ENCODE measurements at places on chromosomes 5 and 9.

- DNase-seq = no peak
Measured at GRCh38 chr5:143228597-143229293, 174.7 kb downstream of the NR3C1 start.

GRCh38 chr9:134562146-134562849 is 79.3 kb upstream of the COL5A1 start:
- DNase-seq = no peak

- DNase-seq = peak; percentile 68
Measured at GRCh38 chr9:15308511-15308910, 1.5 kb upstream of the TTC39B start.

- peak; percentile 43 for DNase-seq
Measured at GRCh38 chr9:79220666-79221065, 351.1 kb upstream of the TLE4 start.

DNA sequence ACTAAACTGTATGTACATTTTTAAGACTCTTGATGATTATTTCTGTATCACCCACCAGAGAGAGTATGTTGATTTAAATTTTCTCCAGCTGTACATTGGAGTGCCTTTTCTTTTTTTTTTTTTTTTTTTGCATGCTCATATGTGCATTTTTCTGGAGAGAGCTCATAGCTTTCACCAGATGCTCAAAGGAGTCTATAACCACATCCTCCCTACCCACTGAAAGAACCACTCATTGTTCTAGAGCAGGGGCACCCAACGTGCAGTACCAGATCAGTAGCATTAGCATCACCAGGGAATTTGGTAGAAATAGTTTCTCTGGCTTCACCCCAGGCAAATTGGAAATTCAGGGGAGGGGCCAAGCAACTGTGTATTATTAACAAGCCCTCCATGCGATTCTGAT is 53.9 kb upstream of the TMEM171 start:
- peak; percentile 86 for DNase-seq

DNA sequence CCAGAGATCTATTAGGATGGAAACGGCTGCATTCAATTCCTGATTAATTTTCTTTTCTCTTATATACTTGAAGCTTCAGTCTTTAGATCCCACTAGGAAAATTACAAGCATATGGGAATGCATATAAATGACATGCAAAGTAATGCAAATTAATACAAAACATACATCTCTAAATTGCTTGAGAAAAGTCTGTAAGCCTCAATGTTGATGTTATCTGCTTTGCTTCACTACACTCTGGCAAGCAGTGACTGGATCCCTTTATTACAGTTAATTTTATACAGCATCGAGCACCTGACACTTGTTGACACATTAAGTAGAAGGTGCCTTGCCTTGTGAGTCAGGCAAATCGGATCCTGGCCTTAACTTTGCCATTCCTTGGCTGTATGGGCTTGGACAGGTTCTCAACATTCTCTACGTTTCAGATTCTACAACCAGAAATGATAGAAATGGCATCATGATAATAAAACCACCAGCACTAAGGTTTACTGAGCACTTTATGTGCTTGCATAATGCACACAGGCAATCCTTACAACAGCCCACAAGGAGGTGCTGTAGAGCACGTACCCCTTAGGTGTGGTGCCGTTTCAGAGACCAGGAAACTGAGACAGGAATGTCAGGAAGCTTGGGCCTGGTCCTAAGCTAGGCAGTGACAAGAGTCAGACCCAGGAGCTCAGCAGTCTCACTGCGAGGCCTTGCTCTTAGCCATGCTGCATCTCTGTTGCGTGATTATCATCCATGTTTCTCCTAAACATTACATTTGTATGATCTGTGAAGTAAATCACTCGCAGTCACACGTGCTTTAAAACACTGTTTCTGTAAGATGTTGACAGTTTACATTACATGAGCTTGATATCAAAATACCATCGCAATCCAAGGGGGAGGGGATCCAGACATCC is 2.7 kb downstream of the GCNT4 start:
- peak; percentile 61 for DNase-seq

DNA sequence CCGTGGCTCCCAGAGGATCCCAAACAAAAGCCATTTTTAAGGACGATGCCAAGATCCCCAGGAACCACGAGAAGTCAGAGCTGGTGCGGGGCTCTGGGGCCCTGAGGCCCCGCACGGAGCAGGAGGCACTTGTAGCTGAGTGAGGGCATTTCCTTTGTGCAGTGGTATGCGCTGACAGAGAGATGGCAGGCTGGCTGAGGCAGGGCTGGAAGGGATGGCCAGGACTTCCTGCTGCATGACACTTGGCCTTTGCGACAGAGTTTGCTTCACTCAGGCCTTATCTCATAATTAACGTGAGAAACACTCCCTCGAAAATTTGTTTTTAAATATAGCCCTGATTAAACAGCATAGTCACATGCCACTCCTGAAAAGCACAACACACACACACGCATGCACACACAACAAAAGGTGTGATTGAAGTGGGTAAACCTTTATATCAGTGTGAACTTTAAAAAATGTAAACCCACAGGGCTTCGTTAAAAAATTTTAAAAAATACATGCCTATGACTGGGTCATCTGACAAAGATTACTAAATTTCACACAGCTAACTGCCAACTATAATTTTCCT is 536.6 kb downstream of the PDE4D start:
- DNase-seq = no peak

GRCh38 chr5:142866563-142867275 is 96.5 kb downstream of the ARHGAP26 start:
- peak; percentile 80 for DNase-seq

DNA sequence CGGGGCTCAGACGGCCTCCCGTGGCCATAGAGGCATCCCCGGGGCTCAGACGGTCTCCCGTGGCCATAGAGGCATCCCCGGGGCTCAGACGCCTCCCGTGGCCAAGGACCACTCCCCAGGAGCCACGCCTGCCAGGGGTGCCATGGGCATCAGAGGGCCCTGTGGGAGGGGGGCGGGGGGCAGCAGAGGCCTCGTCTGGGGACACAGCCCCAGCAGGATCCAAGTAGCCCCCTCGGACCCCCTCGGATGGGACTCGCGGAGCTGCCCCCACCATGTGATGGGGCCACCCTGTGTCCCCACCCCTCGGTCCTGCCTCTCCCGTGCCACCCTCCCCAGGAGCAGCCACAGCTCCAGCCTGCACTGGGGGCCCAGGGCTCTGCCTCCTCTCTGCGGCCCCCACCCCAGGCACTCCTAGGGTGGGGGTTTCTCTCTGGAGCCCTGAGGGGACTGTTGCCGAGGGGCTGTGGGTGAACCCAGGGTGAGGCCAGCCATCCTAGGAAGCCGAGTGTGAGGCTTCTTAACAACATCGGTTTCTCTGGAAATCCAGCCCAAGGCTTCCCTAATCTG is 2.5 kb downstream of the ENTPD8 start:
- DNase-seq = no peak

DNA sequence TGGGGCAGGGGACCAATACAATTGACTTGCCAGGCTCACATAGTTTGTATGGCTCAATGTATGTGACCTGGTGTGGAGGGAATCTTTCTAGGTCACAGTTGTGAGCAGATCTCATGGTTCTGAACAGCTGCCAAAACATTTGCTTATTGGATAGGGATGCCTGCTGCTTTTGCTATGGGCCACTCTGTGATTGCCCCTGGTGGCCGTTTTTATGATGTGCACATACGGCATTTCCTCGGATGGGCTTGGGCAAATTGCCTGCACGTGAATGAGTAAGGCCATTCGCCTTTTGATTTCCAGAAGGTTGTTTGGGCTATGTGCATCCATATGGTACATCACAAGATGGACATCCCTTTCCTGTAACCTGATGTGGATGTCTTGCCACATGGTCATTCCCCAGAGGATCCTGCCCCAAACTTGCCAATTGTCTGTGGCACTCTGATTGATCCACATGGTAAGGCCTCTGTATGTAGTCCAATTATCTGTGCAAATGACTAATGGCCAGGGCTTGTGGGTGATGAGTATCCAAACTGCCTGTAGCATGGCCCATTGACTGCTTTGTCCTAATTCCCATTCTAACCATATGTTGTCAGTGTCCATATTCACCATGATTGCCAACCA is 10.7 kb upstream of the SLC22A4 start:
- peak; percentile 75 for DNase-seq

GRCh38 chr5:64835266-64835665 is 66.5 kb downstream of the CWC27 start:
- DNase-seq = no peak

- no peak for DNase-seq
Measured at GRCh38 chr9:18441261-18441660, 32.7 kb upstream of the ADAMTSL1 start.

DNA sequence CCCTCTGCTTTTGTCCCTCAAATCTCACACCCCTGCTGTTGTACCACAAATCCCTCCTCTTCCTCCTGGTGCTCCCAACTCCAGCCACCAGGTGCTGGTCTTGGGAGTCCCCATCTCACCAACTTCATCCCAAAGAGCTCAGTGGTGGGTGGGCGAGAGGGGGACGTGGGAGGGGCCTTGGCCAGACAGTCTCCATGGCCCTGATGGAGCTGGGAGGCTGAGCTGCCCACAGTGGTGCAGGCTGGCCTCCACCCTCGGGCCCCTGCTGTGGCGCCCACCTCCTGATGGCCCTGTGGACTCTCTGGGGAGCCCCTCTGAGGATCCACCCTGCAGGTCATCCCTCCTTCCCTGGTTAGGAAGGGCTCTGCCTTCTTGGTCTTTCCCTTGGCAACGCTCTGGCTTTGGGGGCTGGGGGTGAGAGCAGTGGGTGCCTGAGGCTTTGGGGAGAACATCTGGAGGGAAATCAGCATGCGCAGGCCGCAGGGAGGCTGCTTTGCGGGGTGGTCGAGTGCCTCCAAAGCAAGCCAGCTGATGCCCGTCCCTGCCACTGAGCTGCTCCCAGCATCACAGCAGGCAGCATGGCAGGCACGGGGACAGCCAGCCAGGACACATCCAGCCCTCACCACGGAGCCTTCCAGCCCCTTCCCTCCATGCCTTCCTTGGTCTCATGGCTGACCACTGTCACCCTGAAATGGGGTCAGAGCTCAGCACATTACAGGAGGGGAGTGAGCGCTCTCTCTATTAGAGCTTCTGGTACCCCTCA is 7.6 kb upstream of the FAM163B start:
- no peak for DNase-seq

DNA sequence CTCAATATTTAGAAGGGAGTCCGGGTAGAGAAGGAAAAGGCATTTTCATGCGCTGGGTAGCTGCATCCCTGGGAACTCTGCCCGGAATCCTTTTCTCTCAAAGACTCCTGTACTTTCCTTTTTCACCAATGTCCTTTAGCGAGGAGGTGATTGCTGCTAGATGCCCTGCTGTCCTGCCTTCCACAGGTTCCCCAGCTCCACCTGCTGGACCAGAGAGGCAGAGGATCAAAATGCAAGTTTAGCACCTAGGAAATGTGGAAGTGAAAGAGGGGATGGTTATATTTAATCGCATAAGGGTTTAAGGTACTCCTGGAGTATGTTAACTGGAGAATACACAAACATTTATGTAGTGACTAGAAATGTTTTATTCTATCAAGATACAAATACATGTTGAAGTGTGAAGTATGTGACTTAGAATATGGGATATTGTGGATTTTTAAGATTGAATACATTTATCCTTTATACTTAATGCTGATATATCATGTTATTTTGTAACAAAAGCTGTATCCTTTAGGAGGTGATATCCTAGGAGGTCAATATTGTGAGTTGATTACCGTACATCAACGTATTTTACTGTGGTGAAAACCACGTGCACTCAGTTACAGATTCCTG is 145.7 kb downstream of the ARHGAP26 start:
- DNase-seq = peak; percentile 27

GRCh38 chr5:8462565-8462964 is 593.6 kb downstream of the MTRR start:
- DNase-seq = no peak

DNA sequence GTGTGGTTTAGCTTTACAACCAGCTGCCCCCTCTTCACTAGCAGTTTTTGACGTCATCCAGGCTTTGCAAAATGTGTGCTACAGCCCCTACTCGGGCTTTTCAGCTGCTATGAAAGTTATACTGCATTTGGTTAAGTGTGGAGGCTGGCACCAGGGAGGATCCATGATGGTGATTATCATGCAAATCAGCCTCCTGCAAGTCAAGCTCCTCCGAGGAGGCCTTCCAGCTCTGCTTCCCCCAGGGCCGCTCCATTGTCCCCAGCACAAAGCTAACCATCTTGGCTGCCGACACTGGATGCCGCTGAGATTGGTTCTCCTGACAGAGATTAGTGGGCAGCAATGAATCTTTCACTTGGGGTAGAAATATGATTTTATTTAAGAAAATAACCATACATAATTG is 159.6 kb downstream of the NR2F1-AS1 start:
- DNase-seq = no peak

- DNase-seq = no peak
Measured at GRCh38 chr9:1875921-1876448, 139.2 kb upstream of the SMARCA2 start.

- peak; percentile 80 for DNase-seq
Measured at GRCh38 chr5:78587775-78588291, 60.7 kb downstream of the LHFPL2 start.

- DNase-seq = no peak
Measured at GRCh38 chr9:126763130-126763764, 41.6 kb upstream of the ZBTB43 start.

GRCh38 chr5:65695896-65696295 is 26.0 kb downstream of the SGTB start:
- DNase-seq = no peak

GRCh38 chr9:103816146-103816545 is 278.0 kb upstream of the SMC2 start:
- no peak for DNase-seq

GRCh38 chr5:113807427-113807991 is 294.0 kb downstream of the YTHDC2 start:
- DNase-seq = peak; percentile 63

GRCh38 chr5:132215329-132215728 is 12.3 kb downstream of the P4HA2 start:
- DNase-seq = peak; percentile 98

- no peak for DNase-seq
Measured at GRCh38 chr5:115378754-115379153, 82.3 kb upstream of the CCDC112 start.

DNA sequence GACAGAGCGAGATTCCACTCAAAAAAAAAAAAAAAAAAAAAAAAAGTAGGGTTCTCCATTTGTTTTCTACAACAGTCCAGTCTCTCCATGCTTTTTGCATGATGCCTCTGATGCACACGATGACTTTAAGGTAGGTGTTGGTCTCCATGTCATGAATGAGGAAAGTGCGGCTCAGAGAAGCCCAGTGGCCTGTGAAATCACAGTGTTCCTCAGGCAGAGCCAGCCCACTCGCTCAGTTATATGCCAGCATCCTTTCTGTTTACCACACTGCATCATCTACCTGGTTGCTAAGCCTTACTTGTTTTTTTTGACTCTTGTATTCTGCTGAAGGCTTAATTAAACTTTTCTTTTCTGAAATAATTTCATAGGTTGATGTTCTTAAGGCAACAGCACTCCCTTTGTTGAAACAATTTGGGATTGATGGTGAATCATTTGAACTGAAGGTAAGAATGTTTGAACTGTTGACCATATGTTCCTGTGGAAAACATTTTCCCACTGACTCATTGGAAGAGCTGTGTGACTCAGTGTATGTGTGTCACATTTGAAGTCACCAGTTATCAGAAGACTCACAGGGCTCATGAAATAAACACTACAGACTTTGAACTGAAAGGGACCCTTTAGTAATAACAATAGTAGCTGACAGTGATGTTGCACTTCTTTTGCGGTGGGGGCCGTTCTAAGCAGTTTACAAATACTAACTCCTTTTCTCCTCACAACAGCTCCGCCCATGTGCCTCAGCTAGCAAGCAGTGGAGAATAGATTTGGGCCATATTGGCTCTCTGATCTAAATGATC is 40.2 kb downstream of the RCL1 start:
- DNase-seq = peak; percentile 100

Measured in fibroblast of lung (primary cell).